ENCODE measurements at places on chromosomes 1 and 21.

GRCh38 chr1:119656410-119656955 is 8.4 kb upstream of the ZNF697 start:
- DNase-seq, result no peak

GRCh38 chr1:19577561-19577960 is 66.5 kb upstream of the NBL1 start:
- DNase-seq, result no peak

GRCh38 chr1:90850181-90850897 is 133.2 kb upstream of the BARHL2 start:
- DNase-seq, result peak; percentile 50

- no peak for DNase-seq
Measured at GRCh38 chr1:15212954-15213291, 34.1 kb upstream of the FHAD1 start.

DNA sequence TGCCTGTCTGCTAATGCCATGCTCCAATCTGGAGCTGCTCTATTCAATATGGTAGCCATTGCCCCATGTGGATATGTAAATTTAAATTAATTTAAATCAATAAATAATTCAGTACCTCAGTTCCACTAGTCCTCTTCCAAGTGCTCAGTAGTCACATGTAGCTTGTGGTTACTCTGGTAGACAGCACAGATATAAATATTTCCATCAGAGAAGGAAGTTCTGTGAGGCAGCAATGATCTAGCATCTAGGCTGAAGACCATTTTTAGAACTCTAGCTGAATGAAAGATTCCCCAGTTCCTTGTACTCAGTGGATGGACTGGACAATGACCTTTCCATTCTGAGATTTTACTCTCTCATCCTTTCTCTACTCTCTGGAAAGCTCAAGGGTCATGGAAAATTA is 25.8 kb upstream of the CAPZB start:
- no peak for DNase-seq

DNA sequence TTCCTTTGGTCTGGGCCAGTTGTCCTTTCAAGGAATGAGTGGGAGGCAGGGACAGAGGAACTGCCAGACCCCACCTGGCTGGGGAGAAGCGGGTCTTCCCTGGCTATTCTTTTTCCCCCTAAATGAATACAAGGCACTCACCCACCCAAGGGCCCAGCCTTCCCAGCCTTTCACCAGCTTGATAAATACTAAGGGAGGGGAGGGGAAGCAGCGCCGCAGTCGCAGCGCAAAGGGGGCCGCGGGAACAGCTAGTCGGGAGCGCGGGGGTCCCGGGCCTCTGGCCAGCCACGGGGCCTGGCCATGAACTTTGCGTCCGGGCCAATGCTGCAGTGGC is 91.3 kb upstream of the VAMP3 start:
- no peak for DNase-seq

GRCh38 chr1:37720231-37721130 is 28.2 kb downstream of the CDCA8 start:
- peak; percentile 49 for DNase-seq

GRCh38 chr21:44291078-44291935 is 5.6 kb downstream of the AIRE start:
- no peak for DNase-seq

- no peak for DNase-seq
Measured at GRCh38 chr1:173477286-173478093, at the start of gene PRDX6. TSS of gene PRDX6 (plus strand) at chr1:173477335. CDS start at chr1:173477398, 63 bp downstream.

- DNase-seq, result peak; percentile 62
Measured at GRCh38 chr1:153698020-153698922, 19.8 kb downstream of the NPR1 start.

GRCh38 chr21:29656504-29657239 is 283.1 kb downstream of the GRIK1 start:
- DNase-seq, result no peak

- DNase-seq, result no peak
Measured at GRCh38 chr1:28371010-28371377, 1.5 kb downstream of the PHACTR4 start.

DNA sequence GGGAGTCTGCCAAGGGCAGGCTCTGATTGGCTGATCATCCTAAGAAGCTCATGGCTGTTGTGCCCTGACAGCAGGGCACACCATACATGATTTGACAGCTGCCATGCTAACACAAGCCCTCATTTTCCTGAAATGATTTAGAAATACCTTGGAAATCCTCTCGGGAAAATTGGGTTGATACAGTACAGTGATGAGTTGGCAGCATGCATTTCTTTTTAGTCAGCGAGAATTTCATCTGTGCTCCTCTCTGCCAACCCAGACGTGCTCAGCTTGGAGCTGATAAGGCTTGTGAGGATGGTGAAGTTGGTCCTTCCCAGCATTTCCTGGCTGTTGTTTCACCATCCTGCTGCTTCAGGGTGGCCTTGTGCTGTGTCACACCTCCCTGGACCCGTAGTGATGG is 22.6 kb upstream of the KCNQ4 start:
- DNase-seq, result no peak

DNA sequence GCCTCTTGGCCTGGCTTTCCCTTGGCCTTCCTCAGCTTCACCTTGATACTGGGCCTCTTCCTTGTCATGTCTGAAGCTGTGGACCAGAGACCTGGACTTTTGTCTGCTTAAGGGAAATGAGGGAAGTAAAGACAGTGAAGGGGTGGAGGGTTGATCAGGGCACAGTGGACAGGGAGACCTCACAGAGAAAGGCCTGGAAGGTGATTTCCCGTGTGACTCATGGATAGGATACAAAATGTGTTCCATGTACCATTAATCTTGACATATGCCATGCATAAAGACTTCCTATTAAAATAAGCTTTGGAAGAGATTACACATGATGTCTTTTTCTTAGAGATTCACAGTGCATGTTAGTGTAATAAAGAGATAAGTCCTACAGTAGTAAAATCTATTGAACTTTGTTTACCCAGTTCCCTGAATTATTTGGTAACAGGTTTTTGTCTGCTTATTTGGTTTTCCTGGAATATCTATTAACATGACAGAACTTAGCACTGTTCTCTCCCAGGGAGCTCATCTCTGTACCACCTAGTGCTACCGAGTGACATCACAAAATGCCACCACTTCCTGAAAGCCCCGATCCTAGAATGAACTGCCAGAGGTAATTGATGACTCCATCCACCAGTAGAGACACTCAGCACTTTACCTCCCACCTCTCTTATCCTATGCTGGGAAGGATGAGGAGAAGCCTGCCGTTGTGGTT is 22.2 kb downstream of the UBE2T start:
- DNase-seq, result no peak

- DNase-seq, result peak; percentile 16
Measured at GRCh38 chr1:114093624-114094362, 59.9 kb downstream of the SYT6 start.

DNA sequence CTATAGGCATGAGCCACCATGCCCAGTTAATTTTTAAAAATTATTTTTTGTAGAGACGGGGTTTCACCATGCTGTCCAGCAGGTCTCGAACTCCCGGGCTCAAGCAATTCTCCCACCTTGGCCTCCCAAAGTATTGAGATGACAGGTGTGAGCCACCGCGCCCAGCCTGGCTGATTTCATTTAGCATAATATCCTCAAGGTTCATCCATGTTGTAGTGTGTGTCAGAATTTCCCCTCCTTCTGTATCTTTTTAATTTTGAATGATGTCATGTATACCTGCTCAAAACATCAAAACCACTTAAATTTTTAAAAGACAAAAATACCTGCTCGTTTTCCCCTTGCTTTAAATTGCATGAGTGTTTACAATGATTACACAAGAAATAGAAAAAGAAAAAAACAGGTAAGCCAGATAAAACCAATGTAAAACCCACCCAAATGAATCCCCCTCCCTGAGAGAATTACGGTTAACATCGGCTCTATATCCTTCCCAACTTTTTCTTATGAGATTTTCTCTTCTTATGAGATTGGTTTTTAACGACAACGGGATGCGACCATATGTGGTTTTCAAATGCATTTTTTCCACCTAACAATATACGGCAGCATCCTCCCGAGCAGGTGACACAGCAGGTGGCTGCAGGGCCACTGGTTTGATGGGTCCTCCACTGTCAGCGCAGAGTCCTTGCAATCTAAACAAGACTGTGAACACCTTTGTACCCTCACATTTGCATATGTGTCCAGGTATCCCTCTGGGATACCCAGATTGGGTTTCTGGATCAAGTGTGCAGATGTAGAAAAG is 22.1 kb downstream of the IFFO2 start:
- DNase-seq, result no peak

- no peak for DNase-seq
Measured at GRCh38 chr1:48027533-48027835, 30.3 kb upstream of the TRABD2B start.

DNA sequence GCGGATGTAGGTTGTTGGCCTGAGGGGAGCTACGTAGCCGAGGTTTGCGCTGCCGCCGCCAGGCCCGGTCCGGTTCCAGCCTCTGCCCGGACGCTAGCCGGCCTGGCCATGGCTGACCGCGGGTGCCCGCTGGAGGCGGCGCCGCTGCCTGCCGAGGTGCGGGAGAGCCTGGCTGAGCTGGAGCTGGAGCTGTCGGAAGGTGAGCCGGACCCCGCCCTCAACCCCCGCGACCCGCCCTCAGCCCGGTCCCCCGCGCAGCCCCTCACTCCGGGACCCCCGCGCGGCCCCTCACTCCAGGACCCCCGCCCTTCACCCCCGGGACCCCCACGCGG is 299 bp downstream of the DIP2A start:
- DNase-seq, result no peak

- DNase-seq, result no peak
Measured at GRCh38 chr1:201456499-201457309, 12.3 kb downstream of the PHLDA3 start.

DNA sequence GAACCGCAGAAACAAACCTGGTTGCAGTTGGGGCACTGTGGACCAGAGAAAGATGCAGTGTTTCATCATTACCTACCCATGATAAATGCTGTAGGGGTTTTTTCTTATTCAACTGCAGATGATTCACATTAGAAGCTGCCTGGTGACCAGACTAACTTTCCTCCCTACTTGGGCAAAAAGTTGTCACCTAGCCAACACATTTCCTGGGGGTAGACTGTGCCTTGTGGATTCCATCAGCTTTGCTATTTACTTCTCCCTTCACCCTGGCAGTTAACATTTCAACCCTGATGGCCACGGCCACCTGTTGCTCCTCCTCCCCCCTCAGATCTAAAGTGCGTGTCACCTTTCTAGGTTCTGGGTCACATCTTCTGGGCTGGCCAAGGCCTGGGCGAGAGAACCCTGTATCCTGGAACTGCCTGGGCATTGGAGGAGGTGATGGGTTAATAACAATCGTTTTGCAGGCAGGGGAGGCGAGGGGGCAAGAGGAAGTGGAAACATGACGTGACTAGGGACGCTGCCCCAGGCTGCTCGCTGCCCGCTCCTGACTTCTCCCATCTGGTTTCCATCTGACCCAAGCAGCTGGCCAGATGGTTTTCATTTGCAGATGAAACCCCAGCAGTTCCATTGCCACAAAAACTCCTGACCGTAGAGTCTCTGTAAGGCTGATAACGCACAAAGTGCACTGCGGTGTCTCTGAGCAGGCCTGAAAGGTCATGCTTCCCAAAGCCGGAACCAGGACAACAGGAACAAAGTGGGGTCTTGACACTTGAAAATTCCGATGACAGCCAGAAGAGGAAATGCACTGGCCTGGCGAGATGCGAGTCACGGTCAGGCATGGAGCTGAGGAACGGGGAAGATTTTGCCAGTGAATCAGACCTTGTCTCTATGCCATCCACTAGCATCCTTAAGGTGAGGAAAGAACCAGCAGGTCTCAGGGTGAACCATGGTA is 36.6 kb downstream of the CAPZB start:
- DNase-seq, result no peak

- DNase-seq, result no peak
Measured at GRCh38 chr1:160630523-160631451, 16.1 kb downstream of the SLAMF1 start.

DNA sequence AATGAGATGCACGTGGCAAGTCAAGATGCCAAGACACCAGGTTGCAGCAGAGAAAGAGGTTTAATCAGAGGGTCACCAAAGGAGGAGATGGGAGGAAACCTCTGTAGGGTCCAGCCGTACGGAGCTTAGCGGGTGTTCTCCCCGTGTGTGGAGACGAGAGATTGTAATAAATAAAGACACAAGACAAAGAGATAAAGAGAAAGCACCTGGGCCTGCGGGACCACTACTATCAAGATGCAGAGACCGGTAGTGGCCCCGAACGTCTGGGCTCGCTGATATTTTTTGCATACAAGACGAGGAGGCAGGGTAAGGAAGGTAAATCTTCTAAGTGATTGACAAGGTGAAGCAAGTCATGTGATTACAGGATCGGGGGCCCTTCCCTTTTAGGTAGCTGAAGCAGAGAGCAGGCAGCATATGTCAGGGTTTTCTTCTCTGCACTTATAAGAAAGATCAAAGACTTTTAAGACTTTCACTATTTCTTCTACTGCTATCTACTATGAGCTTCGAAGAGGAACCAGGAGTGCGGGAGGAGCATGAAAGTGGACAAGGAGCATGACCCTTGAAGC is 41.2 kb upstream of the TDRD10 start:
- DNase-seq, result no peak

- DNase-seq, result no peak
Measured at GRCh38 chr1:196684476-196684875, 32.6 kb downstream of the CFH start.

GRCh38 chr1:175539986-175540385 is 203.4 kb downstream of the TNR start:
- no peak for DNase-seq

DNA sequence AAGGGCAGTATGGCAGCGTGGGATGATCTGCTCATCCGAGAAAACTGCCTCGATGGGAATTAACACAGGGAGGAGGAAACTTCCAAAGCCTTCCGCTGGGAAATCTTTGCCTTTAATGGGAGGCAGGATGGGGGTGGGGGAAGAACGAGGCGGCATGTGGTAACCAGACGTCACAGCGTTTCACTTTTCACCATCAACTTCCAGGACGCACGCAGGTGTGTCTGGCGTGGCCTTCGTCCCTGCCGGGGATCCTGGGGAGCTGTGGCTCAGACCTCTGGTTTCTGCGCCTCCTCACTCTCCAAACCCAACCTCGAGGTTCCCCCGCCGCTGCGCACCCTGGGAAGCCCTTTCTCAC is 282 bp downstream of the RSPH1 start:
- no peak for DNase-seq

DNA sequence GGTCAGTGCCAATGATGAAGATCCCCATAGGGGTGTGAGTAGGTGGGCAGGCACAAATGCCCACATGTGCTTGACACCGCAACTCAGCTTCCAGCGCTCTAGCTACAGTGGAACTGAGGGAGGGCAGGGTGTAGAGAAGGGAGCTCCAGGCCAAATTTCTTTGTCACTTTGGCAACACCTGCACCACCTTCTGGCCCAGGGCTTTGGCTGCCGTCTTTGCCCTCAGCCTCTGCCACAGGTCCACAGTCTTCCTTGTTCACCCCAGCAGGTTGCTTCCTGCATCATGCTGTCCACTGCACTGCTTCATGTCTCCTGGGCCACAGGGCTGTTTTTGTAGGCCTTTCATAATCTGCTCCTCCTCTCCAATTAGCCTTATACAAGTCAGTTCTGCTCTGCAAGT is 20.4 kb upstream of the FMOD start:
- no peak for DNase-seq

- peak; percentile 47 for DNase-seq
Measured at GRCh38 chr1:9573723-9574122, 15.0 kb upstream of the TMEM201 start.

GRCh38 chr1:91548376-91549040 is 47.9 kb downstream of the CDC7 start:
- no peak for DNase-seq

GRCh38 chr1:2499986-2500596 is 24.0 kb downstream of the PLCH2 start:
- DNase-seq, result no peak

Data from erythroblast (primary cell).